ENCODE measurements at places on chromosomes 2 and 18.
A peak's percentile ranks its signal among the peaks of the same experiment; 100 is the strongest.

GRCh38 chr2:117832332-117832731 lies 17.8 kb downstream of the DDX18 start:
- no peak for DNase-seq

DNA sequence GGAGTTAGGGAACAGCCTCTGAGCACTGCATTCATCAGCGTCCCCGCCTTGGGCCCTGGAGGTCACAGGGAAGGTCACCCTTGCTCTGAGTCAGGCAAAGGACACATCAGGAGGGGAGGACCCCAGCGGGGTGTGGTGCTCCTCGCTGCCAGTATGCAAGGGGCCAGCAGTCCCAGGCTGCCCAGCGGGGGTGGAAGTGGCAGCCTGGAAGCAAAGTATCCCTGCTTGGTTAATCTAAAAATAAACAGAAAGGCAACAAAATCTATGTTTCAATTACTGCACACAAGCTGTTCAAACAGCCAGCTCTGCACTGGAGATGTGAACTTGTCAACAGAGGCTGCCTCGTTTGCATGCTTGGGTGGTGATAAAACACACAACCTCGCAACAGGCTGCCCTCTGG lies 164.1 kb downstream of the KLHL29 start:
- DNase-seq: no peak

GRCh38 chr2:31219131-31219969 lies 2.0 kb upstream of the CAPN14 start:
- no peak for DNase-seq

DNA sequence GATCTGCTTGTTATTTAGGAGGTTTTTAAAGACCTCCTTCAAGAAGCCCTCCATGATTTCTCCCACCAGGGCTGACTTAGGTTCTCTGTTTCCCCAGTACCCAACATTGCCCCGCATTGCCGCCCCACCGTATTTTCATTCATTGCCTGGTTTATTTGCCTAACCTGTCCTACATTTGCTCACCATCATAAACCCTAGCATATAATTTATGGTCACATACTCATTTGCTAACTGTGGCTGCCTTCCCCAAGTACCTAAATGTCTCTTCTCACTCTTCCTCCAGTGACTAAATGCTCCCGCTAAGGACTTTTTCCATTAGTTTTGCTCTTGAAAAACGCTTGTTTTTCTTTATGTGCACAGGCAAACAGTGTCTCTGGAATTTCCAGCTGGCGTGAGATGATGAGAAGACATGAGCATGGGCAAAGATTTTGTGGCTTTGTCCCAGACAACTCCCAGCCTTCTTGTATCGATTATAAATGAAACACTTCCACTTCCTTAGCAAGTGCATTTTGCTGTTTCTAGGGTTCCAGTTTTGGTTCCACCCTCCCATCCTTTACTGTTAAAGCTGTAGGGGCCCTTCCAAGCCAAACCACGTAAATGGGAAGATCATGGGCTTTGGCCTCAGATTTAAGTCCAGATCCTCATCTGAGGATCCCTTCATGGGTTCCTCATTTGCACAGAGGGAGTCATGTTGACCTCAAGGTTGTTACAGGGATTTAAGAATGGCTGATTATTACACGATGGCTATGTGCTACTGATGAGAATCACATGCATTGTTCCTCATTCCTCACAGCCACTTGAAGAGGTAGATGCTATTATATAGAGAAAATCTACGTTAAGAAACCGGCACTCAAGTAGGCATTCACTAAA lies 21.0 kb upstream of the ARMC9 start:
- DNase-seq: no peak

DNA sequence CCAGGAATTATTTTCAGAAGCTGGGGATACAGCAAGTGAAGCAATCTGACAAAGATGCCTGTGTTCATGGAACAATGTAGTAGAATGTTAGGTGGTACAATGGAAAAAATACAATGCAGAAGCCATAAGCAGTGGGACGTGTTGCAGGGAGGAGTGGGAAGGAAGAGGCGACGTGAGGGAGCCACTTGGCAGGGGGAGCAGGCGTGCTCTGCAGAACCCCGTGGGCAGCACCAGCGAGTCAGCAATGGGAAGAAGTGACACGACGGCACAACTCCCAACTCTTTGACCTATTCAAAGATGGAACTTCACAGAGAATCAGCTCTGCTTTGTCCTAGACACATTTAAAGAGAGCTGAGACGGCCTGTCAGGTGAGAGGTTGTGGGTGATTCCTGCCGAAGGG lies 30.5 kb downstream of the PRELID3A start:
- no peak for DNase-seq

DNA sequence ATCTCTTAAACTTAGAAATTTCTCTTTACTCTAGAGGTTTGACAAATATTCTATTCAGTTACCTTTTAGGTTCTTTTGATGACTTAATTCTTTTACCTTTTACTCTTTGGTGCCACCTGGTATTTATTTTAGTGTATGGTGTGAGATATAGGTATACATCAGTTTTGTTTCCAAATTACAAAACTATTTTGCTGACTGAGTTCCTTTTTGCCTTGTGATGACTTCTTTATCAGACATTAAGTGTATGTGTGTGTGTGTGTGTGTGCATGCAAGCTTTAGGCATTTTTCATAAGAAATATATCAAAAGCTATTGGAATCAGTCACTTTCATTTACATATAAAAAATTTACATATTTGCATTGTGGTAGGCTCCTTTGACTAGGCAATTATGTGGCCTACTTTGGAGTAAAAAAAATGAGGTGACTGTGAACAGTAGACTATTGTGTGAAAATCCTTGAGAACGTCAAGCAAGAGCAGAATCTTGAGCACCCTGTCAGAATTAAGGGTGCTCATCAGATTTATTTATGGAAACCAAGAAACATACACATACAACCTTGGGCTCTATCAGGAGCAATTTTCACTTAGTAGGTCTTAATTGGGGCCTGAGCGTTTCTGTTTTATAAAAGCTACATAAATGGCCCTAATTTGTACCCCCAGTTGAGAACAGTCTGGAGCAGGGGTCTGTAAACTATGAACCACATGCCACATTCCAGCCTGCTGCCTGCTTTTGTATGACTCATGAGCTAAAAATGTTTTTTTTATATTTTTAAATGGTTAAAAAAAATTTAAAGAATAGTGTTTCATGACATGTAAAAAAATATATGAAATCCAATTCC lies 415.9 kb downstream of the SLC4A3 start:
- DNase-seq: peak; percentile 10

DNA sequence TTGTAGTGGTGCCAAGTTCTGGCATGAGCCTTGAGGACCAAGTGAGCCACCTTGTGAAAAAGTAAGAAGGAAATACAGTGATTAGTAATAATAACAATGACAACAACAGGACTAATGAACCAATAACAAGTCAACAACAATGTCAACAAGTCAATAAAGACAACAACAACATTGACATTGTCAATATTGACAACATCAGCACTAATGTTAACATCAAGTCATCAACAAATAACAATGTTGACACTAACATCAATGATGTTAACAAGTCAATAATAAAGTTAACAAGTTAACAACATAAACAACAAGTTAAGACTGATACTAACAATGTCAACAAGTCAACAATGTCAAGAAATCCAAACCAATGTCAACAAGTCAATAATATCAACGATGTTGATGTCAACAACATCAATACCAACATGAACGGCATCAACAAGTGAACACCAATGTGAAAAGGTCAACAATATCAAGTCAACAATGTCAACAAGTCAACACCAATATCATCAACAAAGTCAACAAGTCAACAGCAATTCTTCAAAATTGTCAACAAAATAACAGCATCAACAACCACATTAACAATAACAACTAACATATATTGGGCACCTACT lies 24.0 kb downstream of the LCT start:
- no peak for DNase-seq

- peak; percentile 69 for DNase-seq
Measured at GRCh38 chr18:50507120-50507590, 52.7 kb upstream of the MAPK4 start.
